Fibroblast of skin of right biceps (primary cell): ENCODE measurements at places on chromosomes 16 and 17.
A peak's percentile ranks its signal among the peaks of the same experiment; 100 is the strongest.

DNA sequence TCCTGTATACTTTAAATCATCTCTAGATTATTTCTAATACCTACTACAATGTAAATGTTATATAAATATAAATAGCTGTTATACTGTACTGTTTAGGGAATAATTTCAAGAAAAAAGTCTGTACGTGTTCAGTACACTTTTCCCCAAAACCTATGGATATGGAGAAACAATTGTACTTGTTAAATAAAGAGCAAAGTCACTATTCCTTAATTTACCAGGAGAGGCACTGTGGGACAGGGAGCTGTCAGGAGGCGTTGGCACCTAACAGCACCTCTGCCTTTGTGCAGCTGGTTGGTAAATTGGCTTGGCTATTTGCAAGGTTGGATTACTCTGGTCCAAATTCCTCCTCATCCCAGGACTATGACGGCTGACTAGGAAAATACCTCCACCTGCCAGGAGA is 28.0 kb downstream of the CRHR1 start:
- DNase-seq: peak; percentile 10

- no peak for DNase-seq
These were observed 22.1 kb downstream of the C17orf58 start for GRCh38 chr17:67974185-67974584.

GRCh38 chr17:48631693-48632578 is 5.8 kb upstream of the HOXB9 start:
- no peak for DNase-seq

- DNase-seq: peak; percentile 72
These were observed 1.2 kb upstream of the FOXF1 start for GRCh38 chr16:86508947-86509758.

- no peak for DNase-seq
These were observed 56.7 kb upstream of the ERCC4 start for GRCh38 chr16:13863075-13863765.

DNA sequence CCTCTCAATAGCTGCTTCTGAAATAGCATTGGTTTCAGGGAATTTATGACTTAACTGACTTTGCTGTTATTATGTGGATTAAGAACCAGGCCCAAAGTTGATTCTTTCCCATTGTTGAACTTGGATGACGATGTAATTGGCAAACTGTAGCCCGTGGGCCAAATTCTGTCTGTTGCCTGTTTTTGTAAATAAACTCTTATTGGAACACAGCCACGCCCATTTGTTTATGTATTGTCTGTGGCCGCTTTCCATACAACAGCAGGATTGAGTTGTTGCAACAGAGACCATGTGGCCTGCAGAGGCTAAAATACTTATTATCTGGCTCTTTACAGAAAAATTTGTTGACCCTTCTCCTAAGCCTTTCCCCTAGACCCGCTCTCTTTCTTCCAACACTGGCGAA is 31.6 kb downstream of the NTN1 start:
- DNase-seq: no peak

- no peak for DNase-seq
These were observed 3.7 kb upstream of the MSRB1 start for GRCh38 chr16:1946495-1947368.

DNA sequence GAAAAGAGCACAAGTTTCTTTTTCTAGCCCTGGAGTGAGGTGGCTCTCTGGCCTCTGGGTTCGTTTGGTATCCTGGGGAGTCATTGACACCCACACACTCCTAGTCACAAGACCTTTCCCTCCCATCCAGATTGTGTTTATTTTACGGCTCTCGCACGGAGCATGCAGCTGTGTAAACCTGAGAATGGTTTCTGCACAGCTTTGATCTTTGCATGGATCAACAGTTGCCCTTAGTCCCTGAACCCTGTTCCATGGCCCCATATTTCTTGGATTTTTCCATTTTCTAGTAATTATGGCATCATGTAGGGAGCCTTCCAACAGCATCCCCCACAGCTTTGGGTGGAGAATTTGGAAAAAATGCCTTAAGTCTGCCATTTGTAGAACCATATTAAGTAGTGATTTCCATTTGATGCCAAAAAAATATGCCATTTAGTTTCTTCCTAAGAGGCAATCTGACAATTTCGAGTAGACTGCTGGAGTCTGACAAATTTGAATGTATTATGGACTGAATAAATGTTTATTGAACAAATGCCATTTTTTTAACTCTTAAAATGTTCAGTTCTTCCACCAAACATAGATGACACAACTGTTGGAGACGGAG is 197.7 kb downstream of the WWOX start:
- no peak for DNase-seq

DNA sequence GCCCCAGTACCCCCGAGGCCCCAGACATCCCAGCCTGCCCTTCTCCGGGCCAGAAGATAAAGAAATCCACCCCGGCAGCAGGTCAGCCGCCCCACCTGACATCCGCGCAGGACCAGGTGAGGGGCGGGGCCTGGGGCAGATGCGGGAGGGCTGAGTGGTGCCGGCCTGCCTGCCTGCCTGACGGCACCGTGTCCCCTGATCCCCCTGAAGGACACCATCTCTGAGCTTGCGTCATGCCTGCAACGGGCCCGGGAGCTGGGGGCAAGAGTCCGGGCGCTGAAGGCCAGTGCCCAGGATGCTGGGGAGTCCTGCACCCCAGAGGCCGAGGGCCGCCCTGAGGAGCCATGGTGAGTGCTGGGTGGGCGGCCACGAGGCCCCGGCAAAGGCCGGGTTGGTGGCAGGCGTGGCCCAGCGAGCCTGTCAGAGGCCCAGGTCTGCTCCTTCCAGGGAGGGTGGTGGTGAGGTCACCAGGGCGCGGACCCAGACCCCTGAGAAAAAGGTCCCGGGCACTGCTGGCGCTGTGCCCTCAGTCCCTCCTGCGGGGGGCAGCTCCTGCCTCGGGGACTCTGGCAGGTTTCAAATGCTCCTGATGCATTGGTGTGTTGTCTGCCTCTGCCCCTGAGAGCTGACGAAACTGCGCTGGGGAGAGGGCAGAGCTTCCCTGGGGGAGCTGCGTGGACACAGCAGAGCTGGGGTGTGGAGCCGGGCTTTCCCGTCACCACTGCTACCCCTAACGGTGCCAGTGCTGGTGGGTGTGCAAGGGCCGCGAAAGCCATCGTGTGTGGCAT is 1.2 kb downstream of the CDT1 start:
- no peak for DNase-seq

DNA sequence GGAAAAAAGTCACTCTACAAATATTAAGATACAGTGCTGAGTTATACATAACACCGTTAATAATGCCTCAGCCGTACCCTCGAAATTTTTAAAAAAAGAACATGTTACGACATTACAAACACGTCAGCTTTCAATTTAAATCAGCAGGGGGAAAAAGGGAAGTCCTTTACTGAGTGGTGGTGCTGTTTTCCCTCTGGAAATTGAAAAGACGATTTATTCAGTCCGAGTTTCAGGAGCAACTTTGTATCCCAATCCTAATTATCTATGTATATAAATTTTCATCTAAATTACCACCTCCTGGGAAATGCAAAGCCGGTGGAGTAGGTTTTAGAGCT is 1.3 kb downstream of the NETO2 start:
- peak; percentile 34 for DNase-seq

GRCh38 chr17:63842173-63842539 is 329 bp downstream of the SMARCD2 start:
- no peak for DNase-seq

- peak; percentile 77 for DNase-seq
These were observed 148.1 kb downstream of the SOCS1 start for GRCh38 chr16:11107780-11108465.

GRCh38 chr17:81082177-81083073 is 47.5 kb downstream of the BAIAP2 start:
- no peak for DNase-seq

GRCh38 chr17:49576917-49577649 is 1.4 kb downstream of the NXPH3 start:
- no peak for DNase-seq

- DNase-seq: no peak
These were observed 119.5 kb downstream of the IRF8 start for GRCh38 chr16:86018487-86018886.

DNA sequence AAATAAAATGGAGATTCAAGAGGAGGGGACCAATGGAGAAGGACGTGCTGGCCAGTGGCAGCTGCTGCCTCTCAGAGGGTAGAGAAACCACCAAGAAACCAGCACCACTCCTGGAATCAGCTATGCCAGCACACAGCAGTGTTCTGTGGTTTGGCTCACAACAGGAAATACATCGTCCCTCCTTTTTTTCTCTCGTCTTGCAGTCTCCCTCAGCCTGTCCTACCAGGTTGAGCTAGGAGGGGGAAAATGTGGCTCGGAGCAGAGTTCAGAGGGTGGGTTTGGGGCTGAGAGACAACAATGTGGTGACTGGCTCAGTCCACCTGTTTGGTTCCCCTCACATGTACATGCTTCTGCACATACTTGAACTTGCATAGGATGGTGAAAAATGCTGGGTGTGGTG is 19.9 kb upstream of the SLC16A5 start:
- no peak for DNase-seq

- DNase-seq: peak; percentile 80
These were observed 179.9 kb downstream of the SEC14L1 start for GRCh38 chr17:77320485-77321256.

DNA sequence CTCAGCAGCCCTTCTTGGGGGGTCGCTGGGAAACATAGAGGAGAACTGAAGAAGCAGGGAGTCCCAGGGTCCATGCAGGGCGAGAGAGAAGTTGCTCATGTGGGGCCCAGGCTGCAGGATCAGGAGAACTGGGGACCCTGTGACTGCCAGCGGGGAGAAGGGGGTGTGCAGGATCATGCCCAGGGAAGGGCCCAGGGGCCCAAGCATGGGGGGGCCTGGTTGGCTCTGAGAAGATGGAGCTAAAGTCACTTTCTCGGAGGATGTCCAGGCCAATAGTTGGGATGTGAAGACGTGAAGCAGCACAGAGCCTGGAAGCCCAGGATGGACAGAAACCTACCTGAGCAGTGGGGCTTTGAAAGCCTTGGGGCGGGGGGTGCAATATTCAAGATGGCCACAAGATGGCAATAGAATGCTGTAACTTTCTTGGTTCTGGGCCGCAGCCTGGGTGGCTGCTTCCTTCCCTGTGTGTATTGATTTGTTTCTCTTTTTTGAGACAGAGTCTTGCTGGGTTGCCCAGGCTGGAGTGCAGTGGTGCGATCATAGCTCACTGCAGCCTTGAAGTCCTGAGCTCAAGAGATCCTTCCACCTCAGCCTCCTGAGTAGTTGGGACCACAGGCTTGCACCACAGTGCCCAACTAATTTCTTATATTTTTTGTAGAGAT is 3.4 kb downstream of the STH start:
- DNase-seq: peak; percentile 52

GRCh38 chr17:30969989-30970830 is 629 bp upstream of the RNF135 start:
- DNase-seq: peak; percentile 4
